ENCODE measurements at places on chromosomes 13 and 19.

GRCh38 chr19:12783291-12783848 is 7.9 kb upstream of the JUNB start:
- no peak for DNase-seq

- no peak for DNase-seq
These were observed 527.5 kb upstream of the NBEA start for GRCh38 chr13:34414616-34415015.

DNA sequence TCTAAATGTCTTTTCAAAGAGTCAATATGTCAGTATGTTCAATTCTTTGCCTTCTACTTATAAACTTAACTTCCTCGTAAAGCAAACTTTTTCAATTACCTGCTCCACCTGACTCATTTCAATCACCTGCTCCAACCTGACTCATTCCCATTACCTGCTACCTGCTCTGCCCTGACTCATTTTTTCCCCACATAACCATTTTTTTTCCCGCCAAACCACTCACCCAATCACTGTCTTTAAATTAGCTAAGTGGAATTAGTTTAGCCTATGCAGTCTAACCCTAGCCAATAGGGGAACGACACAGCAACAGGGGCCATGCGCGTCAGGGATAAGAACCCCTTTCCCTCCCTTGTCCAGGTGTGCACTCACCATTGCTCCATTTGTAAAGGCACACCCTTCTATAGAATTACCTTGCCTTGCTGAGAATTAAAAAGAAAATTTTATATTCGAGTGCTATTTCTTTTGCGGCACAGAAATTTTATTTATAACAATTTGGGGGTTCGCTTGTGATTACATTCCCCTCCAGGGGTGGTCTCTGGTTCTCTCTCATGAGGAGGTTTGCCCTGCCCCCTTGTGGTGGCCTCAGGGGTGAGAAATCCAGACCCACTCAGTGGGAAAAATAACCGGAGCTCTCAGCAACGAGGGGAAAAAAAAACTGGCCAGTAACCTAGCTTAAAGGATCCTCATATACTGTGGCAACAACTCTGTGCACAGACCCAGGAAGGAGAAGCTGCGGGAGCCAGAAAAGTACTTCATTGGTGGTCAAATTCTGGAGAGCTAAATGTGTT is 193.1 kb downstream of the ZNF486 start:
- DNase-seq: no peak

GRCh38 chr13:111116856-111117255 is 1.7 kb downstream of the ARHGEF7 start:
- no peak for DNase-seq

GRCh38 chr19:31220540-31220939 is 128.7 kb downstream of the TSHZ3 start:
- DNase-seq: no peak

DNA sequence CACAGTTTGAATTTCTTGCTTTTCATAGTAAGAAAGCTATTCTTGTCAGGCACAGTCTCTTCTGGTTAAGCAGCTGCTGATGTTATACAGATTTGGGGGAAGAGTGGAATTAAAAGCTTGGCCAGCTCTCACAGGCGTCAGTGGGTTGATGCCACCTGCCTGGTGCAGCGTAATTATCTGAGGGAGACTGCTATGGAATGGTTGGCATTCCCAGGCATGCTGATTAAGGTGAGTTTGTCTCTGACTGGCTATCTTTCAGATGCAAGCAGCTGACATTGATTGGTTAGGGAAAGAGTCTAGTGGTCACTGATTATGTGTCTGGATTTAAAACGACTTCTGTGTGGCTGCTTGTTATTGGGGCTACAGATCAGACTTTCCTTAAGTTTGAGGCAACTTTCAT is 948.4 kb downstream of the UQCRFS1 start:
- DNase-seq: no peak

DNA sequence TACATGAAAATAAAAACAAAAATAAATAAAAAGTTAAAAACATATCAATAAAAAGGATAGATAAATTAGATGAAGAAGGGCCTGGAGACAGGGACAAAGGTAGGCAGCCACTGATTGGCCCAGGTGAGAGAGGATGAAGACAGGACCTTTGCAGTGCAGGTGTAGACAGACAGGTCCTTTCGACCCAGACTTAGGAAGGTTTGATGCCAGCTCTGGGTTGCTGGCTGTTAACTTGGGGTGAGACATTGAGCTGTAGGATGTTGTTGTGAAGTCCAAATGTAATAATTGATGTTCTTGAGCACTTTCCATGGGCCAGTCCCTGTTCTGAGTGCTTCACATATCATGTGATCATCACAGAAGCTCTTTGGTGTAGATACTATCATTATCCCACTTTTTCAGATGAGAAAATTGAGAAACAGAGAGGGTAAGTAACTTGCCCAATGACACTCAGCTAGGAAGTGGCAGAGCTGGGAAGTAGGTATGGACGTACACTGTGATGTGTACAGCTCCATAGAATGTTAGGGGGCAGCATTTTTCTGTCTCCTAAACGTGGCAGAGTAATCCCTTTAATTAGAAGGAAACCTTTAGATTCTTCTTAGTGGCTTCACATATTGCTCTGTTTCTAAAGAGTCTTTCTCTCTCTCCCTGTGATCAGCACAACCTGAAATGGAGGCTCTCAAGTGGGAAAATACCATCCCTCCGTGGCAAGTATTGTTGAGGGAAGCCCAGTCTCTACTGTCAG is 76.0 kb upstream of the STK24 start:
- DNase-seq: no peak

DNA sequence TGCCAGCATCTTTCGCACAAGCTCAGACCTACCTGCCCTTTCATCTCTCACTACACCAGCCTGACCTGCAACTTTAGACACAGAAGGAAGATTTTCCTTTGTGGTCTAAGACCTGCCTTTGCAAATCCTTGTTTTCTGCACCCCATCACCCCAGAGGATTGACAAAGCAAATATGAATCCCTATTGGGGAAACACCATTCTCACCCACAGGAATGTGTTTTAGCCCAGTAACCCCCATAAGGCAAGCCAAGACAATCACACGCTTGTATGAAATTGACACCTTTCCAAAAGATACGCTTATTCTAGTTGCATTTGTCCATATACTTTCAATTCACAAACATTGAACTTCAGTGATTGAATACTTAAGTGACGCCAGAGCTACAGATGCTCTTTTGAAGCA is 55.7 kb downstream of the SPATA13 start:
- no peak for DNase-seq
